A549 treated with GW870086 at 1 μM for 4 hours (cell line): ENCODE measurements at places on chromosomes 13 and 19. TPM values are rescaled to one million over a fixed set of nuclear protein-coding genes. Genes with fewer than 3 reads are reported as not detected.

The ACP5 gene
- total RNA-seq = 0.26 to 0.55 TPM (median 0.39 TPM) in 4 of 5 replicates, not detected in the other

The PGLYRP2 gene
- total RNA-seq = not detected in 5 replicates

The LRRC4B gene
- 0.32 to 0.97 TPM (median 0.50 TPM) in 5 replicates for total RNA-seq

The OR7G2 gene
- total RNA-seq = not detected in 5 replicates

The SIGLEC10 gene
- total RNA-seq = 0.08 TPM in 1 of 5 replicates, not detected in the others

The CEACAM4 gene
- total RNA-seq = not detected in 5 replicates

The ZNF829 gene
- total RNA-seq = 0.23 to 0.57 TPM (median 0.37 TPM) in 5 replicates

The ZNF415 gene
- not detected in 5 replicates for total RNA-seq

The ATP4B gene
- not detected in 5 replicates for total RNA-seq

The HOOK2 gene
- total RNA-seq = 9.9 to 11.6 TPM (median 10.9 TPM) in 5 replicates

The LGALS4 gene
- total RNA-seq = 0.35 to 1.8 TPM (median 0.45 TPM) in 5 replicates

The FDX2 gene
- total RNA-seq = 22.7 to 31.5 TPM (median 31.3 TPM) in 5 replicates

The PLVAP gene
- not detected in 5 replicates for total RNA-seq

The ICAM5 gene
- total RNA-seq = 0.34 to 1.1 TPM (median 0.61 TPM) in 5 replicates

The SPART gene
- total RNA-seq = 20.0 to 27.0 TPM (median 22.1 TPM) in 5 replicates

The ADM5 gene
- 3.7 to 6.1 TPM (median 5.6 TPM) in 5 replicates for total RNA-seq

The ZFP36 gene
- 160 to 246 TPM (median 200 TPM) in 5 replicates for total RNA-seq

The ZNF726 gene
- total RNA-seq = 0.31 to 1.0 TPM (median 0.34 TPM) in 5 replicates

The ATP7B gene
- 1.9 to 3.1 TPM (median 2.7 TPM) in 5 replicates for total RNA-seq

The CYP2A7 gene
- total RNA-seq = not detected in 5 replicates

The EXOC3L2 gene
- total RNA-seq = 1.2 to 2.3 TPM (median 1.7 TPM) in 5 replicates

The GSX1 gene
- total RNA-seq = not detected in 5 replicates

The CALR3 gene
- total RNA-seq = not detected in 5 replicates

The LIPE gene
- total RNA-seq = 1.4 to 2.9 TPM (median 2.3 TPM) in 5 replicates
